Placental pericyte (primary cell): ENCODE measurements at places on chromosomes 12 and 14. TPM values are rescaled to one million over a fixed set of nuclear protein-coding genes. Genes with fewer than 3 reads are reported as not detected.

The CYP27B1 gene
- total RNA-seq, result 1.1 and 2.3 TPM in 2 replicates

The RD3L gene
- total RNA-seq, result not detected in 2 replicates

The TCL1A gene
- not detected in 2 replicates for total RNA-seq

The NXPH4 gene
- total RNA-seq, result 1.4 and 1.8 TPM in 2 replicates

The NR1H4 gene
- total RNA-seq, result not detected in 2 replicates

The EML5 gene
- total RNA-seq, result under 0.01 and 0.86 TPM in 2 replicates

The HOXC12 gene
- not detected in 2 replicates for total RNA-seq

The EMP1 gene
- total RNA-seq, result 56.2 and 219 TPM in 2 replicates

The GPRC5A gene
- total RNA-seq, result 17.9 and 50.1 TPM in 2 replicates

The MFAP5 gene
- total RNA-seq, result under 0.01 and 0.86 TPM in 2 replicates

The POTEM gene
- not detected in 2 replicates for total RNA-seq

The HAL gene
- total RNA-seq, result not detected in 2 replicates

The PKP2 gene
- 3.7 and 39.6 TPM in 2 replicates for total RNA-seq

The BEGAIN gene
- total RNA-seq, result under 0.01 and 0.14 TPM in 2 replicates

The TCL1B gene
- total RNA-seq, result not detected in 2 replicates

The GPX2 gene
- total RNA-seq, result not detected in 2 replicates

The SERPINA5 gene
- not detected in 2 replicates for total RNA-seq

The CMKLR1 gene
- total RNA-seq, result 1.1 and 7.4 TPM in 2 replicates

The NDUFA9 gene
- 43.5 and 61.4 TPM in 2 replicates for total RNA-seq

The SPTB gene
- 0.22 and 0.57 TPM in 2 replicates for total RNA-seq

The RIN3 gene
- total RNA-seq, result 11.8 and 12.3 TPM in 2 replicates

The CLEC9A gene
- total RNA-seq, result not detected in 2 replicates

The SELPLG gene
- 1.3 and 2.1 TPM in 2 replicates for total RNA-seq

The PTPRR gene
- 0.44 and 1.1 TPM in 2 replicates for total RNA-seq

The FAM186B gene
- 0.14 and 0.44 TPM in 2 replicates for total RNA-seq

The E2F7 gene
- total RNA-seq, result 46.2 and 92.8 TPM in 2 replicates

The LHX5 gene
- not detected in 2 replicates for total RNA-seq

The INHBC gene
- total RNA-seq, result not detected in 2 replicates

The TAS2R8 gene
- total RNA-seq, result 0.43 TPM in 1 of 2 replicates, not detected in the other

The ZC2HC1C gene
- 0.22 and 2.3 TPM in 2 replicates for total RNA-seq

The GRIP1 gene
- total RNA-seq, result 0.14 and 0.44 TPM in 2 replicates

The AQP5 gene
- not detected in 2 replicates for total RNA-seq

The LGR5 gene
- not detected in 2 replicates for total RNA-seq

The R3HDM2 gene
- 22.9 and 24.7 TPM in 2 replicates for total RNA-seq

The IQSEC3 gene
- total RNA-seq, result under 0.01 TPM in 1 of 2 replicates, not detected in the other

The NKX2-1 gene
- total RNA-seq, result not detected in 2 replicates

The PMCH gene
- total RNA-seq, result not detected in 2 replicates

The PLXNC1 gene
- total RNA-seq, result 1.3 and 12.3 TPM in 2 replicates

The KRT71 gene
- total RNA-seq, result not detected in 2 replicates
